ENCODE measurements at places on chromosomes 11 and 22.

DNA sequence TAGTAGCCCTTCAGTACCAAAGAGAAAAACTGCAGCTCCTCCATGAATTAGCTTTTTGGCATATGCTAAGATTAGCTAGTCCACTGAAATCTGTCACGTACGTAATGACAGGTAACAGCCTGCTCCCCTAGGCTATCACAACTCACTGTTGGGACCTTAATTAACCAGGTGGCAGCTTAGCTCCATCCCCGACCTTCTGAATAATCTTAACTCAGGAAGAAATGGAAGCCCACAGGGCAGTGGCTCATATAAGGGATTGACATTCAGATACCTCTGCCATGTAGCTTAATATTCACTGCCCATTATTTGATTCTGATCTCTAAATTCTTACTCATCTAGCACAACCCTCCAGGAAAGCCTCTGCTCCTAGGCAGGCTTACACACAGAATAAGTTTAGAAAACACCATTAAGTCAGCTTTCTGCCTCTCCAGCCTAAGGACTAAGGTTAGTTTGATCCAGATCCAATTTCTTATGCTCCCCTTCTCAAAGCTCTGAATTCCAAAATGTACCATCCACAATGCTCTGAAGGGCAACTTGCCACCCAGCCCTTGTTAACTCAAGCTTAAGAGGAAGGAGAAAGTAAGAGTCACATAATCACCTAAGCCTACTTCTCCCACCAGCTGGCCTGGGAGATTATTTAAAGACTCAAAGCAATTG is 5.0 kb downstream of the HSPA8 start:
- no peak for DNase-seq

GRCh38 chr11:67675058-67675747 is 780 bp upstream of the ALDH3B2 start:
- no peak for DNase-seq

DNA sequence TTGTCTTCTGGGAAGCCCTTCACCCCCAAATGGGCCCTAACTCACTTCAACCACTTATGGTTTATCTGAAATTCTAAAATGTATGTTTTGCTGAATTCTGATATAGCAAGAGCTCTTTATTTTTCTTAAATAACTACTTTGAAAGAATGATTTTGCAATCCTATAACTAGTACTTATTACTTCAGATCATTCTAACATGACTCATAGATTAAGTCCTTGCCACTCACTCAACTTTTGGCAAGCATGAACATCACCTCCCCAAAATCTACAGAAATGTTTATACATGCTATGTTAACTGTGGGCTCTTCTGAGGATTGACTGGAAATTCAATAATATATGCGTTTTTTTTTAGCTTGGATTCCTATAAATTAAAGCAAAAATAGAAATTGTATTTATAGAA is 367.4 kb upstream of the FAT3 start:
- DNase-seq, result no peak

DNA sequence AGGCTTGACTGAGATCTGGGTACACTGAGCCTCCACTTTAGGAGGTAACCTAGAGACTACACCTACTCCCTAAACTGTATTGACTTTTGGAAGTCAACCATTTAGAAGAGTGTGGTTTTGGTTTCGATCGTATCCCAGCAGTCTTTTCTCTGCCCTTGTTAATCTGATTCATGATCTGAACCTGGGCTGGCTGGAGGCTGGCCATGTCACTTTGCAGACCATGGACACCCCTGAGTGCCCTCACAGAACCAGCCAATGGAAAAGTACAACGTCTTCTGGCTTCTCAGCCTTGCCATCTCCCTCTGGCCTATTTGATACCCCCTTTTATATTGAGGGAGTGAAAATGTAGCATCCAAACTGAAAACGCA is 10.8 kb downstream of the EHF start:
- DNase-seq, result no peak

GRCh38 chr11:27553186-27553585 is 46.6 kb upstream of the LIN7C start:
- DNase-seq, result no peak

GRCh38 chr22:22538226-22538989 is 18.3 kb upstream of the ZNF280A start:
- no peak for DNase-seq

DNA sequence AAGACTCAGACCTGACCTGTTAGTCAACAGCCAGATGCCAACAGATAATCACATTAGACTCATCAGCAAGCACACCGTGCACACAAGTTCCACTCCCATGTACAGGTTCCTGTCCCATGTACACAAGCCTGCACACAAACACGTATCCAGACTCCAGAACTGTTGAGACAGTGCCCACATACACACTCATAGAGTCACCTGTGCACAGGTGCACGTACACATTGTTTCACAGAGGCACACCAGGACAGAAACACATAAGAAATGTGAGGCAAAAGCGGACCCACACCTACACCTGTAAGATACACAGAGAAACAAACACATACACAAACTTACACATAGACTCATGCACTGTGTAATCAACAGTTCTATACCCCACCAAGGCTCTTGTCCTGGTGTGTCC is 2.7 kb upstream of the ZNF74 start:
- no peak for DNase-seq
